Hematopoietic multipotent progenitor cell treated with erythropoietin and hydrocortisone succinate and interleukin-3 and kit ligand, for 15 days (in vitro differentiated cells): ENCODE measurements at places on chromosomes 2 and 18.

- no peak for DNase-seq
Measured at GRCh38 chr2:225998653-225999052, 599.1 kb downstream of the NYAP2 start.

- no peak for DNase-seq
Measured at GRCh38 chr18:59696311-59697235, 650 bp downstream of the CCBE1 start.

GRCh38 chr18:36813101-36813775 lies 15.6 kb downstream of the TPGS2 start:
- peak; percentile 42 for DNase-seq

DNA sequence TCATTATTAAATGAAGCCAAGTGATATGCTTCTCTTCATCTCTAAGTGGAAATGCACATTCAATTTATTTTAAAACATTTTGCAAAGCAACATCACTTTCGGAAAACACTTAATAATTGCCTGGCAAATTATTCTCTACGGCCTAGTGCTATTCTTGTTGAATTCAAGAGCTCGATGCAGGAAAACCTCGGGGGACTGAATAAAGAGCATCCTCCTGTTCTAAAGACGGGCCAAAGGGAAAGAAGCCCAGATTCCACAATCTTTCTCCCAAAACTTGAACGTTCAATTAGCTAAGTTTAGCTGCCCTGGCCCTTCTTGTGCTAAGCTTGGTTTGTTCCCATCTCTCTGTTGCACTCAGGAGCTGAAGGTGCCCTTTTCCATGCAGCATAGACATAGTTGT lies 23.2 kb upstream of the SEH1L start:
- DNase-seq = no peak

- no peak for DNase-seq
Measured at GRCh38 chr2:10951558-10952414, 40.1 kb downstream of the KCNF1 start.

- peak; percentile 63 for DNase-seq
Measured at GRCh38 chr2:37982147-37982582, 57.1 kb downstream of the RMDN2 start.

DNA sequence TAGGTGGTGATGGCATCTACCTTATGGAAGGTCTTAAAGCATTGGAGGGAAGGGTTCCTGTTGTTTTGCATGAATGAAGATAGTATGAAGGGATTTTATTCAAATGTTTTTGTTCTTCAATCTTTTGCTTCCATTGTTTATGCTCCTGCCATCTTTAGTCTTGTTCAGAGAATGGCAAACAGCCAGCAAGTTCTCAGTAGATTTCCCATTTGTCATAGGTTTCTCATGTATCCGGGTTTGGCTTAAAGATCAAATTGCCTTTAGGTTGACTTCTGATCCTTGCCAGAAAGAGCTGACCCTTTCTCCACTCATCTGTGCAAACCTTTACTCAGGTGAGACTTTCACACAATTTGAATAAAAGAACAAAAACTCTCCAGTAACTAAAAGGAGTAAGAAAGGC lies 44.2 kb upstream of the STAT4 start:
- DNase-seq = no peak

GRCh38 chr2:239502430-239503186 lies 101.8 kb upstream of the HDAC4 start:
- no peak for DNase-seq

GRCh38 chr2:173288561-173288960 lies 66.1 kb upstream of the CDCA7 start:
- DNase-seq = no peak

DNA sequence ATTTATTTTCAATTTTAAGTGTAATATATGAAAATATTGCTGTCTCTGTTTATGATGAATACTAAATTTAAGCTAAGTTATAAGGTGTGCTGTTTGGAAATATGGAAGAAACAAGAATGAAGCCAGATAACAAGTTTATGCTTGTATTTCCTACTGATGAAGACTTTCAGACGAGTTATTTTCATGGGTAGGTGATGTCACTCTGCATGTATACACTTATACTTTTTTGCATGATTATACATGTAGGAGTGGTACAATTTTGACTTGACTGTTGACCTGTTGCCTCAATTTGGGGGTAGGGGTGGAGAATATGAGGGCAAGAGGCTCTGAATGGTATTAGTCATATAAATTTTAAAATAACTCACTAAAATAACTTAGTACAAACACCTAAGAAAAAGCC lies 133.7 kb downstream of the HAUS1 start:
- DNase-seq = no peak

GRCh38 chr2:99425022-99425421 lies 64.8 kb downstream of the REV1 start:
- DNase-seq = no peak

- DNase-seq = no peak
Measured at GRCh38 chr2:121258051-121258450, 27.0 kb downstream of the TFCP2L1 start.

DNA sequence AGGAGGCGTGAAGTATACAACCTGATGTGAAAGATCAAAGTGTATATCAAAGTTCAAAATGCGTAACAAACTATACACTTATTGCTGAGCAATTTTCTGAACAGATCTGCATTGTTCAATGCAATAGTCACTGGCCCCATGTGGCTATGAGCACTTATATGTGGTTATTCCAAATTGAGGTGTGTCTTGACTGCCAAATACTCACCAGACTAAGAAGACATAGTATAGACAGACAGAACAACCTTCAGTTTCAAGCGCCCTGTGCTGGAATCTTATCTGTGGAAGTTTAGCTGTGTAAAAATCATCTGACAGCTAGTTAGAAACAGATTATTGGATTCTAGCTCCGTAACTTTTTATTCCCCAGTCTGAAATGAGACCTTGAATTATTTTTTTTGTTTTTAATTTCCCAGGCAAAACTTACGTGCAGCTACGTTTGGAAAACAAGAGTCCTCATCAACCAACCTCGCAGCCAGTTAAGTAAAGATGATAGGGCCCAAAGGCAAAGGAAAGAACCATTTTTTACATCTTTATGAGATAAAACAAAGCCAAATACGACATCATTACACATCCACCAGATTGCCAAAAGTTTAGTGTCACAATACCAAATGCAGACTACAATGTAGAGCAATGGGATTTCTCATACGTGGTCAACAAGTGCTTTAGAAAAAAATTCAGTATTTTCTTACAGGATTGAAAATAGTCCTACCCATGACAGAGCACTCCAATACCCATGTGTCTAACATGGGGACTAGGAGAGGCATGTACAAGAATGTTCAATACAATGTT lies 37.2 kb downstream of the MBOAT2 start:
- no peak for DNase-seq

- DNase-seq = peak; percentile 40
Measured at GRCh38 chr2:126971481-126972278, 73.0 kb downstream of the TEX51 start.

DNA sequence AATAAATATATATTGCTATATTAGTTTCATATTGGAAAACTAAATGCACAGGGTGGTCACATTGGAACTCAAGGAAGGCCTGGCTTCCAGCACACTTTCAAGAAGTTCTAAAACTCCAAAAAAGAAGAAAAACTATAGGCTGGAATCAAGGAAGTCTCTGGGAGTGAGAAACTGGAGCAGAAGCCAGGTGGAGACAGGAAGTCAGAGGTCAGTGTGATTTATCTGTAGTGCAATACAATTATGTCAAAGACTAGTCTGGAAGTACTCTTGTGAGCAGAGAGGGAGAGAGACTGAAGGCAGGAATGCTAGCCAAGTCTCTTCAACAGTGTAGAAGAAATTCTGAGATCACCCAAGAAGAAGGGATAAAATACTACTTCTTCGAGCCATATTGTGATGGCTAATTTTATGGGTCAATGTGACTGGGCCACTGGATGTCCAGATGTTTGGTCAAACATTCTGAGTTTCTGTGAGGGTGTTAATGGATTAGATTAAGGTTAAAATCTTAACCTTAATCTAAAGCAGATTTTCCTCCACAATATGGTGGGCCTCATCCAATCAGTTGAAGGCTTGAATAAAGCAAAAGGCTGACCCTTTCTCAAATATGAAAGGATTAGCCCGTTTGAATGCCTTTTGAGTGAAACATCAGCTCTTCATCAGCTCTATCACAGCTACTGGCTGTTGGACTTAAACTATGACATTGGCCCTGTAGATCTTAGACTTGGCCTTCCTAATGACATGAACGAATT lies 208.0 kb downstream of the TDRD15 start:
- no peak for DNase-seq

DNA sequence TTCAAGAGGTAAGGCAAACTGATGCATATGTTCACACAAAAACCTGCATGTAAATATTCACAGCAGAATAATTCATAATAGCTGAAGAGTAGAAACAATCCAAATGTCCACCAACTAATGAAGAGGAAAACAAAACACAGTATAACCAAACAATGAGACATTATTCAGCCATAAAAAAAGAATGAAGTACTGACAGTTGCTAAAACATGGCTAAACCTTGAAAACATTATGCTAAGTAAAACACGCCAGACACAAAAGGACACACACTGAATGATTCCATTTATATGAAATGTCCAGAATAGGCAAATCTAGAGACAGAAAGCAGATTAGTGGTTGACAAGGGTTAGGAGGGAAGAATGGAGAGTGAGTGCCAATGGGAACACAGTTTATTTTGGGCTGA lies 86.9 kb downstream of the SESTD1 start:
- DNase-seq = no peak

- no peak for DNase-seq
Measured at GRCh38 chr2:180614776-180615175, 365.6 kb upstream of the UBE2E3 start.

GRCh38 chr2:31785876-31786275 lies 205.1 kb upstream of the SRD5A2 start:
- DNase-seq = no peak

- DNase-seq = no peak
Measured at GRCh38 chr2:101655702-101656422, 41.6 kb upstream of the MAP4K4 start.

DNA sequence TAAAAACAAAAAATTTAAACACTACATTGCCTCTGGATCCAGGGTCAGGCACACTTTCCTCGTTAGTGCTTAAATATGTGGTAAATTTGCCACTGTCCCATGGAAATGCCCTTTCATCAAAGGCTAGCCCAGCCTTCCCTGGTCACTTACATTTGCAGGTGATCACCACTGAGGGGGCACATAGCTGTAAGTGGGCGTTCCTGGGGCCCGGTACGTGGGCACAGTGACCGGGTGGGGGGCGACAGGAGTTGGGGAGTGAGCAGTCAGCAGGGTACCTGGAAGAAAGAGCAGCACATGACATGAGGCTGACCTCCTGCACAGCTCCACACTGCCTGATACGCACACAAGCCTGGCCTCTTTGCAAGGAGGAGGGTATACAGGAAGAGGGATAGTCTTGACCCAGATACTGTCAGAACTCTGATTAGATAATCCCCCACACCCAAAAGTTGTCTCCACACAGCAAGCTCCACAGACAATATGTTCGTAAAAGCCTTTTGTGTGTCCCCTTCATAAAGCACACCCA lies 40.5 kb downstream of the FAM168B start:
- no peak for DNase-seq

GRCh38 chr2:144712550-144712940 lies 192.6 kb upstream of the ZEB2 start:
- no peak for DNase-seq

GRCh38 chr2:173436088-173436487 lies 81.4 kb downstream of the CDCA7 start:
- no peak for DNase-seq

- DNase-seq = no peak
Measured at GRCh38 chr2:135952891-135953290, 32.5 kb downstream of the DARS1 start.

DNA sequence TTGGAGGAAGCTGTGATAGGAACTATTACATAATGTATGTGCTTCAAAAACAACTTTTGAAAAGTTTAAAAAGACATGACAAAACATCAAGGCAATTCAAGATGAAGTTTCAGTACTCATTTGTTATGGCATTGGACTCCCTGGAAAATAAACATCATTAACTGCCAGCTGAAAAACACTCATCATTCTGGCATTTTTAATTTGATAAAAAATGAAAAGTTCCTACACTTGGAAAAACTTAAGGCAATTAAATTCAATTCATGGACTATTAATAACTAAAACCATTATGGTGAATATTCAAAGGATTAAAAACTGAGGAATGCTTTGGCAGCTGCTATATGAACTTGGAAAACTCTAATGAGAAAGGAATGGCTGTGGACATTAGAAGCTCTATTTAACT lies 8.5 kb downstream of the TYW5 start:
- no peak for DNase-seq

- no peak for DNase-seq
Measured at GRCh38 chr2:149902081-149902480, 314.5 kb upstream of the MMADHC start.
